ENCODE measurements at places on chromosomes 1 and 21. TPM values are rescaled to one million over a fixed set of nuclear protein-coding genes. Genes with fewer than 3 reads are reported as not detected.

Gene NFYC
- 72.8 TPM for total RNA-seq

Gene CFAP74
- not detected for total RNA-seq

Gene MYOG
- total RNA-seq = not detected

Gene TMCO1
- total RNA-seq = 95.3 TPM

Gene CD1D
- not detected for total RNA-seq

Gene OR2T29
- not detected for total RNA-seq

Gene CD84
- 7.7 TPM for total RNA-seq

Gene S1PR1
- 112 TPM for total RNA-seq

Gene CYYR1
- not detected for total RNA-seq

Gene RGS8
- not detected for total RNA-seq

Gene CFHR3
- total RNA-seq = not detected

Gene BACE2
- 0.32 TPM for total RNA-seq

Gene TMEM52
- total RNA-seq = 3.5 TPM

Gene TTLL10
- not detected for total RNA-seq

Gene CEPT1
- 24.1 TPM for total RNA-seq

Gene S100A2
- total RNA-seq = 0.76 TPM

Gene AXDND1
- total RNA-seq = 0.65 TPM

Gene KCNN3
- 0.35 TPM for total RNA-seq

Gene GPR153
- total RNA-seq = 0.52 TPM

Gene AADACL4
- total RNA-seq = not detected

Gene OR2AK2
- total RNA-seq = not detected

Gene SH2D1B
- total RNA-seq = 0.11 TPM

Gene CFH
- total RNA-seq = 0.63 TPM

Gene ANGPTL7
- not detected for total RNA-seq

Gene FABP3
- not detected for total RNA-seq

Gene MIER1
- 64.2 TPM for total RNA-seq

Gene COL8A2
- 0.18 TPM for total RNA-seq

Gene DNMT3L
- total RNA-seq = not detected

Gene TRNP1
- total RNA-seq = 0.61 TPM

Gene HEYL
- total RNA-seq = 0.11 TPM

Gene GRIK3
- total RNA-seq = not detected

Gene SPTA1
- total RNA-seq = 0.40 TPM

Gene TMEM82
- not detected for total RNA-seq

Gene CDCP2
- not detected for total RNA-seq

Gene CD1E
- not detected for total RNA-seq

Gene AMY1C
- not detected for total RNA-seq

Gene RHOU
- total RNA-seq = 2.1 TPM

Gene CAPN8
- total RNA-seq = not detected

Gene PAQR6
- 2.0 TPM for total RNA-seq

Gene IKBKE
- total RNA-seq = 14.7 TPM

Gene OR2M4
- not detected for total RNA-seq

Gene PADI2
- 0.14 TPM for total RNA-seq

Gene ESRRG
- total RNA-seq = not detected

Gene SPRR3
- total RNA-seq = not detected

Gene LORICRIN
- total RNA-seq = not detected

Gene FAM110D
- not detected for total RNA-seq

Gene COL24A1
- total RNA-seq = not detected

Gene HP1BP3
- total RNA-seq = 116 TPM

Gene TPTE
- not detected for total RNA-seq

Gene LHX8
- not detected for total RNA-seq

Gene GSTM1
- not detected for total RNA-seq

All from activated T-cell treated with anti-CD3 and anti-CD28 coated beads, Interleukin-2, amount 50 U/mL, for 4 hours (primary cell).